SW 1271 (cell line): ENCODE measurements at places on chromosomes 2 and 18.

- DNase-seq: no peak
Observed at GRCh38 chr2:204337638-204338037, 207.6 kb upstream of the PARD3B start.

- no peak for DNase-seq
Observed at GRCh38 chr2:16625759-16626158, 39.9 kb downstream of the CYRIA start.

DNA sequence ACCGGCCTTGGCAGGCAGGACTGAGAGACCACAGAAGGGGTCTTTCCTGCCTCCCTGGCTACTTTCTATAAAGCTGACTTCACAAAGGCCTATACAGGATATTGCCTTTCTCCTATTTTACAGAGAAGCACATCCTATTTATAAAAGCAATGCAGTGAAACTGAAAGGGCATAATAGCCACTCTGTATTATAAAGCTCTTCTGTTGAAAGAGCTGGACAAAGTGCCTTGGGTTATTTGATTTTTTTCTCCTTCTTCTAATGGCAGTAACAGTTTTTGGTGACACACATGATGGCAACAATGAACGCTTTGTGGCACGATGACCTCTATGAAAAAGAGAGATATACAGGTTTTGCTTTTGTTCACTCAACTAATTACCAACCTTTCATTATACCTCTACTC lies 281.1 kb downstream of the ZNF516 start:
- no peak for DNase-seq

- DNase-seq: no peak
Observed at GRCh38 chr2:67702937-67703336, 305.8 kb downstream of the ETAA1 start.

GRCh38 chr2:28510184-28510583 lies 14.3 kb downstream of the PLB1 start:
- no peak for DNase-seq
